Activated CD4-positive, alpha-beta T cell treated with anti-CD3 and anti-CD28 coated beads, Interleukin-2, amount 50 U/mL, for 48 hours (primary cell): ENCODE measurements at places on chromosomes 5 and 9.

- no peak for DNase-seq
Measured at GRCh38 chr5:113375480-113376060, 59.2 kb downstream of the TSSK1B start.

DNA sequence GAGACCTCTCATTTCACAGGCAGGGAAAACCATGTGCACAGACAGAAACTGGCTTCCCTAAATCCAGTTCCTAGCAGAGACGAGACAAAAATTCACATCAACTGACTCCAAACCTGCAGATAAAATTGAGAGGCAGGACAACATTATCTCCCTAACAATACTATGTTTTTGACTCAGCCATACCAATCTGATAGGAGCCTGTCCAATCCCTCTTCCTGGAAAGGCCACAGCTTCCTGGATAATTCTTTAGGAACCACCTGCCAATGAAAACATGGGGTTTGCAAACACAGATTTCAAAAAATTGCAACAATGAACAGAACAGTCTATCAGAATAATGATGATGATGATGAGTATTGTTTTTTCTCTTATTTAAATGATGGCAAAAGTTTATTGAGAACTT, 22.4 kb downstream of the SH3TC2 start:
- DNase-seq, result no peak

GRCh38 chr9:81470864-81471263, 218.5 kb downstream of the TLE1 start:
- no peak for DNase-seq

- DNase-seq, result no peak
Measured at GRCh38 chr9:124598048-124598447, 90.8 kb upstream of the NR5A1 start.

GRCh38 chr9:21326526-21327139, 8.6 kb downstream of the KLHL9 start:
- DNase-seq, result no peak

GRCh38 chr5:170757182-170757601, 26.3 kb upstream of the GABRP start:
- DNase-seq, result no peak

DNA sequence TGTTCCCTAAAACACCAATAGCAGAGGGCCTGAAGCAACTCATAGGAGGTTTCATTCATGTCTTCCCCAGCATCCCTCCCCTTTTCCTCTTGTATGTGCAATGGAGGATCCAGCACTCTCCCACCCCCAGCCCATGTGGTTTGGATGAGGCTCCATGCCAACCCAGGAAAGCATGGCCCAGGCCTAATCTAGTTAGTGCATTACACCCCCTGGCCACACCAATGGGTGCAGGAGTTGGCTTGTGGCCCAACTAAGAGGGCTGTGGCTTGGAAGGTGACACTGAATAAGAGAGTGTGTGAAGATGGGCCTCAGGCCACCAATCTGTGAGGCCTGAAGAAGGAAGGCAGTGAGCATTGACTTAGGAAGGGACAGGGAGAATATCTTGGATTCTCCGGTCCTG, 70.8 kb upstream of the SMIM23 start:
- no peak for DNase-seq

GRCh38 chr5:43043400-43043756, 3.3 kb upstream of the ANXA2R start:
- no peak for DNase-seq

GRCh38 chr5:141003791-141004611, 37.7 kb downstream of the PCDHAC2 start:
- no peak for DNase-seq

DNA sequence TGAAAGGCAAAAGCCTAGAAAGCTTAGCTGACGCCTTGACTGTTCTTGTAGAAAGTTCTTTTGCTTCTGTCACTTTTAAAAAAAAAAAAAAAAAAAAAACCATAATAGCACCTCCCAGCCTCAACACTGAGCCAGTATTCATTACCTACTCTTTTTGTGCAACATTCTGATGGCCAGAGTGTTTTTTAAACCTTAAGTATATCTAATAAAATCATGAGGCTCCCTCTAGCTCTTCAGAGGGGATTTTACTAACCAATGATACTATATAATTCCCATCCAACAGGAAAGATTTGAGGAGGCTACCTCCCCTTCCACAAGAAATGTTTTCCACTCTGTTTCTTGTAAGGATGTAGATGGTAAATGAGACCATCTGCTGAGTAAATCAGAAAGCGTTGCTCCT, 3.9 kb downstream of the BNC2 start:
- no peak for DNase-seq

DNA sequence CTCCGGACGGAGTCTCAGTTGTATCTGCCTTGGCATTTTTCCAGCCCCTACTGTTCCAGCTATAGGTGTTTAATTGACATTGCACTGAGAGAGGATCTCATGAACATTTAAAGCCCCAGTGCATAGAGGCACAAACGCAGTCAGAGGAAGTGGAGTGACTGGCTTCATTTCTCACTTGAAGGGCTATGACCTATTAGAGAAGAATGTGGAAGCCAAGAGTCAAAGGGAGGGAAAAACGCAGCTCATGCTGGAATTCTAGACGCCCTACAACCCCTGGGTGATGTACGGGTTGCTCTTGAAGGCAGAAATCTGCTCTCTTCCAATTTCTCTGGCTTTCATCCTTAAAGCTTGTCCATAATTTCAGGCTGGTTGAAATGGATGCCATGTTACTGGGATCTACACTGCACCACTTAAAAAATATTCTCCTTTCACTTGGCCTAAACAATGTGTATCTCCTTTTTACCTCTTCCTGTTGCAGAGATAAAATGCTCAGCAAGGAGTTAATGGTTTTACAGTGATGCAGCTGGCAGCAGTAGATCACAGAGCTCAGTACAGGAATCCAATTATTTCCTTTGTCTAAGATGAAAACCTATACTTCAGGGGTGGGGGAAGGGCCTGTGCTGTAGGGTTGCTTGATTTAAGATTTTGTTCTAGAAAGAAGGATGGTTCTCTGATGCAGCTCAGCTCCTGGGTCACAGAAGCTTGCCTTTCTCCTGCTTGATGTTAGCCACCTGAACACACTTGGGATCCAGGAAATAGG, 61.8 kb upstream of the MAMDC2 start:
- DNase-seq, result no peak

GRCh38 chr5:174935854-174936474, 211.6 kb downstream of the MSX2 start:
- peak; percentile 45 for DNase-seq

GRCh38 chr5:138833080-138833479, 42.1 kb downstream of the LRRTM2 start:
- no peak for DNase-seq

DNA sequence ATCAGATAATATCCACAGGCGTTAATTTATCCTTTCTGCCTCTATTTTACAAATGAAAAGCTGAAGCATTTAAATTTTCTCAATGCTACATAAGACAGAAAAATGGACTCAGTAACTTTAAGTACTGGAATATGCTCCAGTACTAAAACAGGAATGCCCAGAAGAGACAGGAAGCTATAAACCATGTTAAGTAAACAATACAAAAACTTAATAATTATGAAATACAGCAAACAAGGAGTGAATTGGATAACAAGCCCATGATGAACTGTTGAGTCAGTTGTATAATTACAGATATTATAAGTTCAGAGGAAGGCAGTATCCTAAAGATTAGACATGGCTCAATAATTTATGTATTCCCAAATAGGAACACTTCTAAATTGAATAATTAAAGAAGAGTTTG, 148.5 kb downstream of the CHSY3 start:
- no peak for DNase-seq

- DNase-seq, result peak; percentile 44
Measured at GRCh38 chr9:6567140-6567591, 78.4 kb downstream of the GLDC start.
